ENCODE measurements at places on chromosomes 13 and 19.
A peak's percentile ranks its signal among the peaks of the same experiment; 100 is the strongest.

DNA sequence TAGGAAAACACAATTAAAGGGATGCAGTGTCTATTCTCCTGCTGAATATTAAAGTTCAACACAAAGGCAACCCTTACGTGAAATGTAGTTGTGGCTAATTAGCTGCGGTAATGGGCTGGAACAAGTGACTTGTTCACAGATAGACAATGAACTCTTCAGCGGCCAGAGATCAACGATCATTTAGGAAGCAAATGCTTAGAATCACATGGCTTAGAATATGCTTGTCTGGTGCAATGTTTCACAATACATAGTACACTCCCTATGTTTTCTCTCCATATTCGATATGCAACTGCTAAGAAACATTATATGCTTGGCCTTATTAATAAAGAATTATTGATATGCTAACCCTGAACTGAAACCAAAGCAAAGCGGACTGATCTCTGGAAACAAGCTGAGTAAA is 25.7 kb upstream of the MTUS2 start:
- no peak for DNase-seq

- no peak for DNase-seq
These were observed 167.8 kb downstream of the ABCC4 start for GRCh38 chr13:95133498-95133897.

- DNase-seq = no peak
These were observed 2.6 kb upstream of the DOHH start for GRCh38 chr19:3503036-3503572.

- DNase-seq = no peak
These were observed 116.8 kb downstream of the ENOX1 start for GRCh38 chr13:43669964-43670363.

- no peak for DNase-seq
These were observed 18.6 kb downstream of the ZNF816 start for GRCh38 chr19:52943884-52944643.

DNA sequence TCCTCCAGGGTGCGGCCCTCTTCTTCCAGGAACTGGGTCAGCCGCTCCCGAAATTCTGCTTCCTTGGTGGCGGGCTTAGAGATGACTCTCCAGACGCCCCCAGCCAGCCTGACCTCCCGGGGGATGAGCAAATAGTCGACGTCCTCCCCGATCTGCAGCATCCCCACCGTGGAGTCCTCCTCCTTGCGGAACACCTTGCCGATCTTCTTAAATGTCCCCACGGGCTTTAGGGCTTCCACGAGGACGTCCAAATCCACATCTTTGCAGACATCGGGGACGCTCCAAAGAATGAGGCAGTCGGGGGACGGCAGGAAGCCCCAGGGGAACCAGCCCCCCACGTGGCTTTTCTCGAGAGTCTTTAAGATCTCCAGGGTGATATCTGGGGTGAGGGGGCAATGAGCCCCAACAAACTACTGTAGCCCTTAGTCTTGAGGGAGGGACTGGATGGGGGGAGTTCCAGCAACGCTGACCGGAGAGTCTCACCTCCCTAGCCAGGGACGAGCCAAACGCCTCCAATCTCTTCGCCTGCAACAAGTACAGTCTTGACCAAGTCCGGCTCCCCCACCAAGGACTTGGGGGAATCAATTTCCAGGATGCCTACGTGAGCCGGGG is 608 bp downstream of the CCDC8 start:
- no peak for DNase-seq

- no peak for DNase-seq
These were observed 32.2 kb upstream of the WDFY2 start for GRCh38 chr13:51552027-51552426.

DNA sequence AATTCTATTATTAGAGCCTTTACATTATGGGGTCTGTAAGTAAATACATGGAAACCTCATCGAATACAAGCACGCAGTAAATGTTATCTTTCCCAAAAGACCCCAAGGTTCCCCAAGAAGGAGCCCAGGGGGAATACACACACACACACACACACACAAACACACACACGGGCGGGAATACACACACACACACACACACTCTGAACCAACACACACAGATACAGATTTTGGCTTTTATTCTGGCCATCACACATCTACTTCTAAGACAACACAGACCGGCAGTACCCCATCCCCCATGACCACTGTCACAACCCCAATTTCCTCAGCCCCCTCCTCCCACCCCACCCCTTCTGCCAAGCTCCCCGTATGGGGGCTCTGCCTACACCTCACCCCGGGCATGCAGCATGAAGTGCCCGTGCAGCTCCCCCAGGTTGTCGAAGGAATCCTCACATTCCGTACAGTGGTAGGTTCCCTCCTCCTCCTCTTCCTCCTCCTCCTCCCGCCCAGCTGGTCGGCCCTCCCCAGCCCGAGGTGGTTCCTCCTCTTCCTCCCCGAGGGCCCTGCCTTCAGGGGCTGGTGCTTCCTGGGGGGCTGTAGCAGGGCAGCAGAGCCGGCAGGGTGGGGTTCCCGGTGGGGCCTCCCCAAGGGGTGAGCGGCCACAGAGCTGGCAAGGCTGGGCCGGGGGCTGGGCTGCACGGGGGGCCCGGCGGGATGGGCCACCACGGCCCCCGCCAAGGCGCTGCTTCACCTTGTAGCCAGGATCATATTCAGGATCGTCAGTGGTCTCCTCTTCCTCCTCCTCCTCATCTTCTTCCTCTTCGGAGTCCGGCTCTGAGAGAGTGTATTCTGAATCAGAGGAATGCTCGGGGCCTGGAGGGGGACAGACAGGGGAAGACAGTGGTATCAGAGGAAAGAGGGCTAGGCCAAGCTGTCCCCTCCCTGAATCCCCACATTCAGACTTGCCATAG is 4.4 kb upstream of the SRRM5 start:
- DNase-seq = no peak

- no peak for DNase-seq
These were observed 17.7 kb downstream of the INTS6 start for GRCh38 chr13:51435002-51435578.

DNA sequence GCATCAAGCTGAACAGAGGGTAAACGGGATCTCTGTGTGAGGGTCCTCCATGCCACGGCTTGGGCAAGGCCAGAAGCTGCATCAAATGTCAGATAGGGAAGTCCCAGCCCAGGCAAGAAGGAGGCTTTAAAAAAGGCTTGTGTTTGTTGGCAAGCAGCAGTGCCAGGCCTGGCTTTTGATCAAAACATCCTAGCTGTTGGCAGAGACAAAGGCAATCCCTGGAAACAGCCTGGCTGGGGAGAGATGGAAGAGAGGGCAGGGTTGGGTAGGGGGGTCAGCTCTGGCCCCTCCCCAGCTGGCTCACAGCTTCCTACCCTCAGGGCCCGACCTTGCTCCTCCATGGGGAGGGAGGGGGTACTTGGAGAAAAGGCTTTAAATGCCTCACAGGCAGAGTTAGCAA is 61.8 kb upstream of the KCTD15 start:
- DNase-seq = no peak

- no peak for DNase-seq
These were observed 4.2 kb downstream of the SSC5D start for GRCh38 chr19:55492362-55492944.

GRCh38 chr19:55476100-55476775 is at the start of gene ZNF628:
ZNF628 (plus strand) TSS chr19:55476617; CDS start chr19:55479911, 3,294 bp downstream.
- DNase-seq = peak; percentile 89

DNA sequence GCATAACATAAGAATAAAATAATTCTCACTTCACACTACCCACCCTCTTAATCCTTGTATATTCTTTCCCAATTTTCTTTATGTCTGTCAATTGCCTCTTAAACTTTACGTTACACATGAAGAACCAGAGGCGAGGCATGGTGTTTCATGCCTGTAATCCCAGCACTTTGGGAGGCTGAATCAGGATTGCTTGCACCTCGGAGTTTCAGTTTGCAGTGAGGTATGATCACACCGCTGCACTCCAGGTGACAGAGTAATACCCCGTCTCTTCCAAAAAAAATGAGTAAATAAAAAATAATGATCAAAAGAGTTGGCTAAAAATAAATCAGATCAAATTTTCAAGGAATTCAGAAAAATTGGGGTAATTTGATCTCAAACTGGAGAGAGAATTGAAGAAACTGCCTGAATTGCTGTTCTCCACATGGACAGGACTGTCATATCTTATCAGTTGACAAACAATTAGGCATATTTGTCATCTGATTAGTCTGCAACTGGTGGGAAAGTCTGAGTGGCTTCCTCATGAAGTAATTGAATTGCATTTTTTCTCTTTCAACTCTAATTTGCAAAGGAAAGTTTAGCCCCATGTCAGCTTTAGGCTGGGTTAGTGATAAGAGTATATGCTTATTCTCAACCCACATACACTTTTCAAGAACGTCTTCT is 302.9 kb downstream of the ITGBL1 start:
- no peak for DNase-seq
